ENCODE measurements at places on chromosomes 7 and 10.

GRCh38 chr7:149334219-149334618 is 72.2 kb downstream of the ZNF783 start:
- DNase-seq = no peak

- no peak for DNase-seq
These were observed 12.4 kb downstream of the PARD3 start for GRCh38 chr10:34802692-34803091.

- DNase-seq = no peak
These were observed 13.1 kb downstream of the VCL start for GRCh38 chr10:74011017-74011416.

GRCh38 chr10:82463614-82464013 is 588.6 kb downstream of the NRG3 start:
- DNase-seq = no peak

GRCh38 chr7:39349452-39350123 is 216.6 kb upstream of the YAE1 start:
- DNase-seq = no peak

All from naive thymus-derived CD4-positive, alpha-beta T cell (primary cell).